ENCODE measurements at places on chromosomes 5 and 9.

- DNase-seq, result no peak
Observed at GRCh38 chr9:97892421-97892820, 29.9 kb downstream of the TRMO start.

- DNase-seq, result peak; percentile 84
Observed at GRCh38 chr9:37324691-37325490, 97.6 kb upstream of the GRHPR start.

GRCh38 chr9:90773617-90774016 lies 28.0 kb upstream of the SYK start:
- DNase-seq, result no peak

GRCh38 chr9:88775559-88775958 lies 215.7 kb upstream of the S1PR3 start:
- no peak for DNase-seq

- no peak for DNase-seq
Observed at GRCh38 chr9:9412241-9412640, 1200.6 kb downstream of the PTPRD start.

DNA sequence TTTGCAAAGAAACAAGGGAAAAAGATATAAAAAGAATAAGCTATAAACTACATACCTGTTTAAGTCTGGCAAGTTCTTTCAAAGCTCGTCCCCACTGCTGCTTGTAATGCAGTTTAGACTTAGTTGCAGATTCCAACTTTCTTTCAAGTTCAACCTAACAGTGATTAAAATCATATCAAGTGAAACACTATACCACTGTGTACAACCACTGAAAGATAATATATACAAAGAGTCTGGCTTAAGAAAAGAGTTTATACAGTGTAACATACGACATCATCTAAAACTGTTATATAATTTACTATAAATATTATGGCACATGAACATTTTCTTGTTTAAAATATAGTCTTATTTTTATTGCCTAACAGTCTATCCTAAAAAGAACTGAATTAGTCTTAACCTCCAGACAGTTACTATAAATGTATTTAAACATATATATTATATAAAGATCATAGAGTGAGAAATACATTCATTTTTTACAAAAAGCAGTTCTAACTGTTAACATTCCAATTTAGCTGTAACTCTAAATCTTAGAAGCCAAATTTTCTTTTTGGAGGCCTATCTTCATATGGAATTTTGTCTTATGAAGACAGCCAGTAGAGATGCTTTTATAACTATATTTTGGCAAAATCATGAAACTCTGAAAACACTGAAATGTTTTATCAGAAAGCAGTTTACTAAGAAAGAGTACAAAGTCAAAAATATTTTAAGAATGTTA lies 58.6 kb downstream of the CEP120 start:
- DNase-seq, result no peak

- no peak for DNase-seq
Observed at GRCh38 chr5:14440223-14440581, 141.4 kb upstream of the OTULINL start.

GRCh38 chr9:89839449-89839848 lies 234.6 kb downstream of the GADD45G start:
- no peak for DNase-seq

GRCh38 chr5:87705876-87706275 lies 293.1 kb upstream of the CCNH start:
- DNase-seq, result no peak

DNA sequence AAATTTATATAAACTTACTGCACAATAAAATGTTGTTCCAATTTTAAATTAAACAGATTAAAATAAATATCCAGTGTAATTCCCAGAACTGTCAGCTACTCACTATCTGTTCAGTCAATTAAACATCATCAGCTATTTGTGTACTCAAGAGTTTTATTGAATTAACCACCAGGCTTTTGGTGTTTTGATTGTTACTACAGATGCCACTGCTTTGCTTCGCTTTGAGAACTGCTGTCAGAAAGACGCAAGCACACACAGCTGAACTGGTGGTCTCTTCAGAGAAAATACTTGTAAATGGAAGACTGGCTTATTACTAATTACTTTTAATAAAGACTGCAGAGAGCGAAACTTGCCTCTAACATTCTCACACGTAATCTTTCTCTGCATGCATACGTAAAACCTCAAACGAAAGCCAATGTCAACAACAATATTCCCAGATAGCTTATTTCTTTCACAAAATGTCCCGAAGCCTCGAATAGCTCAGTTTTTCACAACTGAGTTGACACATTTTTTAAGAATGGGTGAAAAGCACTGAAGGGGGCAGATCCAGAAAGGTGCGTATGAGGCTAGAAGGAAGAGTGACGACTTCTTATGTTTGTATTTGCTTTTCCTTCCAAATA lies 259.6 kb upstream of the RPS23 start:
- DNase-seq, result no peak

DNA sequence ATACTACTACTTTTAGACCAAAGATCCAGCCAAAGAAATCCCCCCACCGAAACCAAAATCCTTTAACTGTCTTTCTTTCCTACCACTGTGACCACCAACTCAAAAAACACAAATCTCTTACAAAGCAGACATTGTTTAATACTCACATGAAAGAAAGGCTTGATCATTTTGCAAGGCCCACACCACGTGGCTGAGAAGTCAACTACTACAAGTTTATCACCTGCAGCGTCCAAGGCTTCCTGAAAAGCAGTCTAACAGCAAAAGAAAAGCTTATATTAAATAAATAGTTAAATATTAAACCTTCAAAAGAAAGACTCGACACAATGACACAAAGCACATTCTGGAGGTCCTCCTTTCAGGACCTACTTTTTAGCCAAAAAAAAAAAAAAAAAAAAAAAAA lies 5.1 kb downstream of the TXN start:
- DNase-seq, result no peak

- no peak for DNase-seq
Observed at GRCh38 chr9:77024776-77025545, 5.5 kb downstream of the FOXB2 start.

GRCh38 chr5:109412981-109413402 lies 3.2 kb upstream of the PJA2 start:
- DNase-seq, result no peak

DNA sequence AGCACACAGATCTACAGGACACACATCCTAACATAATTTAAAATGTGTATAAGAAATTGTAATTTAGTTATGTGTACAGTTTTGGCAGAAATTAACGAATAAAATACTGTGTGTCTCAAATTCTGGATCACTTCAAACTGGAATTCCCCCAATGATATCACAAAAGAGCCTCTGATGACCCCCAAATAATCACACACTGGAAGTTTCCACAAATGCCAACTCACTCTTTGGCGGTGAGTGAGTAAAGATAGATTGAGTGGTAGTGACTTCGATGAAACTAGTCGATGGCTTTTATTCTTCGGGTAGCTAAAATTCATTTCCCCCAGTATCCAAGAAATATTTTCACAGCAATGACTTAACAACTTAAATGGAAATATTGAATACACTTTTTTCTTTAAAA lies 2.2 kb downstream of the ZNF366 start:
- DNase-seq, result no peak

DNA sequence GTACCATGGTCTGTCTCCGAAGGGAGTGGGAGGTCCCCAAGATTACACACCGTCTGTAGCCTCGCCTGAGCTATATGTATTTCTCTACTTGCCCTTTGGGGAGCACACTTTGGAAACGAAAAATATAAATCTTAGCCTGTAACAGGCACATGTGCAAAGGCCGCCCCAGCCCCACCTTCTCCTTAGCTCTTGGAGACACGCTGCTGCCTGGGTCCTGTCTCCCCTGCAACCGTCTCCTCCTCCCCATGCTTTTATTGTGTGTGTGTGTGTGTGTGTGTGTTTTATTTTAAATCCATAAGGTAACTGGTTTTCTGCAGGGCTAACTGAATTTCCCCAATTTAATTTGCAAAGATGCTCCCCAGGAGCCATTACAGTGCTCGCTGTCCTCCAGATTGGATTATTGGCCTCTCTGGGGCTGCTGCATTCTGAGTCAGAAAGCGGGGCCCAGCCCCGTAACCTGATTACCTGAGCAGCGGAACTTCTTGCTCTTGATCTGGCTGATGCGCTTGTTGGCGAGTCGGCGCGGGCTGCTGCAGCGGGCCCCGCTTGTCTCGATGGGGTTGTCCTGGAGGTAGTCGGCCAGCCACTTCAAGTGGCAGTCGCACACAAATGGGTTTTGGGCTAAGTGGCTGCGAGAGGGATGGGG lies 193.3 kb upstream of the PANK3 start:
- DNase-seq, result no peak

DNA sequence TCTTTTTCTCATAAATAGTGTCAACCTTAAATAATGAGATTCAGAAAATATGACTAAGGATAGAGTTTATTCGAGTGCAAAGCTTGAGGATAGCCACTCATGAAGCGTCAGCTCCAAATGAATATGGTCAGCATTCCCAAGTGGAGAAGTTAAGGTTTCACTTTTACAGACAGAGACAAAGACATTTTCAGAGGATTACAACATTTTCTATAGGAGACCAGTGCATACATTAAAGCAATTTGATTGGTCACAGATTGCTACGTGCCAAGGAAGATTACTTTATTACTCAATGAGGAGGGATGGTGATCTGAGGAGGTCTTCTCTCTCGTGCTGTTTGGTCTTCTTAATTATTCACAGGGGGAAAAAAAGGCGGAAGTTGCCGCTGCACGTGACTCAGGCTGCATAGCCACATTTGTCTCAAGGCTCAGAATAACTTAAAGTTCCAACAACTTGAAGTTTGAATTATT lies 60.1 kb upstream of the SPATA31C2 start:
- no peak for DNase-seq

DNA sequence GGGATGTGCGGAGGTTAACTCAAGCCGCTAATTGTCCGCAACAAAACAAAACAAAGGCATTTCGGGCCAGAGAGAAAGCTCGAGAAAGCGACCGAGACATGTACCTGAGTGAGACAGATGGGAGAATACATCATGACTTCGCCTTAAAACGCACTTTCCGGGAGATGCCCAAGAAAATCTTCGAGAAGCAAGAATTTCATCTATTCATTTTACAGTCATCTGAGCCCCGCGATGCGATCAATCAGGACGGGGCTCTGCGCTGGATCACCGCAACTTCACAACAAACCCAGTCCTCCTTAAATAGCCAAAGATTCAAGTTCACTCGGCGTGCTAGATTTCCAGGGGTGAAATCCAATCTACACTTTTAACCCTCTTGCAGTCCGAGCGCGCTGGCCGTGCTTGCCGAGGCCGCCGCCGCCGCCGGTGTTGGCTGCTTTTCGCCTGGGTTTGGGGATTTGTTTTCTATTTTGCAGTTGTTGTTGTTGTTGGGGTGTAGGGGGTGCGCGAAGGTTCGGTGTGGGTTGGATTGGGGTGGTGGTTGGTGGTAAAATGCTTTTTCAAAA lies 482 bp downstream of the NFIB start:
- peak; percentile 48 for DNase-seq

DNA sequence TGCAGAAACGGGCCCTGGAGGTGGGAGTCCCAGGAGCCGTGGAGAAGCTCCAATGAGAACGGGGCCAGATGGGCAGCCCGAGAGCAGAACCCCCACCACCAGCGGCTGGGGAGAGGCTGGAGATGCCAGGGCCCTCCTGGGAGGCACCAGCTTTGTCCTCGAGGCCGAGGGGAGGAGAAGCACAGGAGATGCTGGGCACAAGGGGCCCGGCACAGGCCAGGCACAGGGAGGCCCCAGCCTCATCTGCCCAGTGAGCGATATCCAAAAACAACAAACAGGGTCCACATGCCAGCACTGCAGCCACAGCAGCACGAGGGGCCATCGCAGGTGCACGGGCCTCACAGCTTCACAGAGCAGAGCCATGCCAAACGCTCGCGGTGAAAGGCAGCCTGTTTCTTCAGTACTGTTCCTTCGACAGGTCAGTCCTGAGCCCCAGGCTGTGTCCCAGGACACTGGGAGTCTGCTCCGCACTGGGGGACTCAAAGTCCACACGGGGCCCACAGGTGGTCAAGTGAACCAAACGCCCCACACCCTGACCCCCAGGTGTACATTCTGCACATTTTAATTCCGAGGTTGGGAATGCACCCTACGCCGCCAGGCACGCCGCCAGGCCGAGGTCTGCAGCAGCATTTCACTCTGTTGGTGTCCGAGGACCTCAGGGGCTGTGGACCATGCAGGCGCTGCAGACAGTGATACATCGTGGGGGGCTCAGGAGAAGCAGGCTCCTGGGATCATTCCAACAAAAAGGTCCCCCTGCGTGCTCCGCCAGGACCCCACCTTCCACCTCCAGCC lies 9.5 kb downstream of the LPCAT1 start:
- peak; percentile 6 for DNase-seq

DNA sequence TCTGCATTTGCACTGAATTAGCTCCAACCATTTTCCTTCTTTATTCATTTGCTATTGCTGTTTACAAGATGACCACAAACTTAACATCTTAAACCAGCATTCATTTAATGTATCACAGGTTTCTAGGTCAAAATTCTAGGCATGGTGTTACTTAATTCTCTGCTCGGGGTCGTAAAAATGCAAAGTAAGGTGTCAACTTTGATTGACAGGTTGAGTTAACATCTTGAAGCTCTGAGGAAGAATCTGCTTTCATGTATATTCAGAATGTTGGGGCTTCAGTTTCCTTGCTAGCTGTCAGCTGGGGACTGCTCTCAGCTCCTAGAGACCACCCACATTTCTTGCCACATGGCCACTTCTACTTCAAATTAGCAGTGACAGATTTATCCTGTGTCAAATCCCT lies 348.7 kb upstream of the GRIN3A start:
- no peak for DNase-seq

GRCh38 chr5:172647352-172648012 lies 6.4 kb downstream of the NEURL1B start:
- DNase-seq, result no peak

GRCh38 chr9:36903541-36904435 lies 130.3 kb downstream of the PAX5 start:
- no peak for DNase-seq

- DNase-seq, result no peak
Observed at GRCh38 chr9:127323393-127323792, 58.8 kb downstream of the GARNL3 start.

DNA sequence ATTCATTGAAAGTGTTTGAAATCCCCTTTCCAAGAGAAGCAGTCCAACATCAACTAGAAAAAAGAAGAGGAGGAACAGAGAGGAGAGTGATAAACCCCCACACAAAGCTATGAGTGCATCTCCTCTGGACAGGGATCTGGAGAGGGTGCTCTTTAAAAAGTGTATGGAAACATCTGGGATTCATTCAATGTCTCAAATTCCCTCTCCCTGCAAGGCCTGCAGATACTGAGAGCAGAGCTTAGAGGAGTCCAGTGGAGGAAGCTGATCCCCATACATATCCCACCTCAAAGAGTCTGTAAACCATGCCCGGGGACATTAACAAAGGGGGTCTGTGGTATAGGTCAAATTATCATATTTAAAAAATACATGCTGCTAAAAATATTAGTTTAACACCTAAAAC lies 2.2 kb downstream of the SPOCK1 start:
- no peak for DNase-seq

DNA sequence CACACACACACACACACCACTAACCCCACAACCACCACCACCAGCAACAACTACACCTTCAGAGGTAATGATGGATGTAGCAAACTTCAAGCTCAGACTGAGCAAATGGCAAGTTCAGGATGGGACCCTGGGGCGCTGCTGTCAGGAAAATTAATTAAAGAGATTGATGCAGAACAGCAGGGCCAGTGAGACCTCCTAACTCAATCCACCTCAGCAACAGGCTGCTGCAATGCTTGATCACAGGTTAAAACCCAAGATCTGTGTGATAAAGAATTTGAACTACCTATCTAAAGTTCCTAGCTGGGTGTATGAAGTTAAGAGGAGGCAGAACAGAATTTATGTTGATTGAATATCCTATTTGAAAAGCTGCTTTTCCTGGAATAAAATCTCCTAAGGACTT lies 140.3 kb upstream of the FER start:
- no peak for DNase-seq

- DNase-seq, result no peak
Observed at GRCh38 chr5:142432961-142433360, 108.1 kb upstream of the SPRY4 start.

Data from HAP-1 (cell line).